ENCODE measurements at places on chromosomes 4 and X. TPM values are rescaled to one million over a fixed set of nuclear protein-coding genes. Genes with fewer than 3 reads are reported as not detected.

CITED1 gene
- total RNA-seq, result not detected

CDS1 gene
- under 0.01 TPM for total RNA-seq

FSTL5 gene
- not detected for total RNA-seq

DTHD1 gene
- total RNA-seq, result not detected

GATA1 gene
- total RNA-seq, result not detected

RRAGB gene
- total RNA-seq, result 25.6 TPM

HTT-AS gene
- total RNA-seq, result not detected

SSX4 gene
- not detected for total RNA-seq

MND1 gene
- total RNA-seq, result 3.8 TPM

KLHL13 gene
- total RNA-seq, result 87.8 TPM

SPANXB1 gene
- not detected for total RNA-seq

MGAT4D gene
- total RNA-seq, result not detected

SLC25A31 gene
- not detected for total RNA-seq

FGFR3 gene
- 1.4 TPM for total RNA-seq

FOXR2 gene
- not detected for total RNA-seq

TMEM47 gene
- total RNA-seq, result 137 TPM

ADRA2C gene
- 0.65 TPM for total RNA-seq

TDO2 gene
- total RNA-seq, result 0.26 TPM

HTR2C gene
- total RNA-seq, result not detected

CNOT6L gene
- total RNA-seq, result 20.6 TPM

HDAC6 gene
- 24.8 TPM for total RNA-seq

ZRSR2 gene
- total RNA-seq, result 4.1 TPM

MAGEC2 gene
- total RNA-seq, result not detected

MAGED4 gene
- total RNA-seq, result 27.5 TPM

ITGB1BP2 gene
- 1.1 TPM for total RNA-seq

Measured in articular chondrocyte of knee joint (primary cell).